ENCODE measurements at places on chromosomes 7 and 10.
A peak's percentile ranks its signal among the peaks of the same experiment; 100 is the strongest.

DNA sequence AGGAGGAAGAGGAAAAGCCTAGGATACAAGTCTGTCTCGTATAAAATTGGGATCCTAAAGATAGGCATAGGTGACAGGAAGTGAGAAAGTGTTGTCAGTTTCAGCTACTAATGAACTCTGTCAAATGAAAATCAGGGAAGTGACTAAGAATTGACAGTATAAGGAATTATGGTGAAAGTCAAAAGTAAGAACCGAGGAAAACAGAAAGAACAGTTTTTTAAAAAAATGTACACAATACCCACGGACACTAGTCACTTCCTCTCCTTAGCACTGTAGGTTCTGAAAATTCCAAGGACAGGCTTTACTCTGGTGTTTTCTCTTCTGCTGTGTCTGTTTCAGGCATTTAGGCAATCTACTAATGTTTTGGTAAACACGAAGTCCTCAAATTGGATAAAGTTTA is 42.3 kb downstream of the ATAD1 start:
- peak; percentile 18 for DNase-seq

DNA sequence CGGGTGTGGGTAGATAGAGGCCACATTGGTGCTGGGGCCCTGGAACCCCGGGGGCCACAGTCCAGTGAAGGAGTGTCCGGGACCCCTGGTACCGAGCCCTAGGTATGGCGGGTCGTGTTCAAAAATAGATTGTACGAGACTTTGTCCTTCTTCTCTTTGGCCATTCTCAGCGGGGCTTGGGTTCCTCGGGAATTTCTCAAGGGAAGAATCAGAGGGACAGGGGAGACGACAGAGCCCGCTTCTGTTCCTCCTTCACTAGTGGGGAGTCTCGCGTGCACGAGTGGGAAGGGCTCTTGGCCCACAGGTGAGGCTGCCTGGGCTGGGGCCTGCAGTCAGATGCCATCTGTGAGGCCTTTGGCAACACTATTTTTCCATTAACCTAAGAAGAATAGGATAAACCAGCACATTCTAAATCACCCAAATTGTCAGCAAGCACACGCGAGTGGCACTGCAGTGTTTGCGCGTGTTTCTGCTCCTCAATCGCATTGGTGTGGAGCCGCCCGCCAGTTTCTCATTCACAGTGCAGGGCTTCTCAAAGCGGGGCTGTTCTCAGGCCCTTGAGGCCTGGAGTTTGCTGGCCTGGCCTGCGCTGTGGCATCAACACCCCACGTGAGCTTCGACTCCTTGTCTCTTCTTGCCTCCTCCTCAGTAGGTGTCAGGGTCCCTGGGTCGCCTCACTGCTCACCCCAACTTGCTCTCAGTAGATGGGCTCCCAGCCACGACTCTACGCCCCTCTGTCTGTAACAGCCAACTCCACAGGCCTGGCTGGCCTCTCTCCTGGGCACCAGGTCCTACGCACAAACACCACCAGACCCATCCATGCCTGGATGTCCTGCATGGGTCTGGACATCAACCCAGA is 187.6 kb upstream of the SHH start:
- DNase-seq: no peak

GRCh38 chr10:36676321-36676720 is 449.1 kb upstream of the ANKRD30A start:
- peak; percentile 75 for DNase-seq

GRCh38 chr7:468681-469562 is 50.7 kb downstream of the PDGFA start:
- DNase-seq: peak; percentile 36

DNA sequence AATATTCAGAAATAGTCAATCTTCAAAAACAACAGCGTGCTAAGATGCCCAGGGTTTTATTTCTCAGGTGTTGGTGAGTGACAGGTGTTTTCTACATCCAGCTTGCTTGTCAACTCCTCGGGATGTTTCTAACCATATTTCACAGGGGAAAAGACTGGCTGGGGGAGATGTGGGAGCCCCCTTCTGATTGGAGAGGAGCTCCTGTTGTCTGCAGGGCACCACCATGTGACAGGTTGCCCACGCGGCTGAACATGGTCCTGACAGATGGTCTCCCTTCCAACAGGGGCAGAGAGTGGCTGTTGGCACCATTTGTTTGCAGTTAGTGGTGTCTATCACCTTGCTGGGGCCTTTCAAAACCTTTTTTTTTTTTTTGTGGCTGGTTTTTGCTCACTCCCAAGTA is 16.5 kb upstream of the GPR26 start:
- no peak for DNase-seq

GRCh38 chr10:132707776-132708171 is 78.2 kb downstream of the NKX6-2 start:
- no peak for DNase-seq

Measured in fibroblast of upper back skin (primary cell).